ENCODE measurements at places on chromosomes 2 and 18. TPM values are rescaled to one million over a fixed set of nuclear protein-coding genes. Genes with fewer than 3 reads are reported as not detected.
A peak's percentile ranks its signal among the peaks of the same experiment; 100 is the strongest.

DNA sequence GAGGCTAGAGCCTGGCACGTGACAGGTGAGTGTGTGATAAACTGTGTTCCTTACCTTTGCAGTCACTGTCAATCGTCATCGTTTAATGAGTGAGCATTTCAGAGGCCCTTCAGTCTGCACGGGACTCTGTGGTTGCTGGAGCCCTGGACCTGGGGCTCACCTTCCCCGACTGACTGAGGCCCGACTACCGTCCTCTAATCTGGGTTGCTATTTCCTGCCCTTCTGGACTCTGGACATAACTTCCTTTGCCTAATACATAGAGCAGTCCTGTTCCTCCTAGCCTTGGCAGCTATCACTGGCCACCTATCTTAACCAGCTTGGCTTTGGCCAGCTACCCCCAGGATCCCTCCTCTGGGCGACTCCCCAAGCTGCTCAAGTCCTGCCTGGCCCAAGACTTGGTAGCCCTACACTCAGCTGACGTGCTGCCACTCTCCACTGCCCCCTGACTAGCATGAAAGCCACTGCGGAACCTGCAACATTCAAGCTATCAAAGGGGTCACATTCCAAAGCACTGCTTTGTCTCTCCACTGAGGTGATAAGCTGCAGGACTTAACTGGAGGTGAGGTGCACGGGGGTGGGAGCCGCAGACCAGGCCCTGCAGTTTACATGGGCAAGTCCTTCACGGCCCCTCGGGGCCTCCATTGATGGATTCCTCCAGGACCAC lies 11.1 kb upstream of the RAB17 start:
- H3K27ac ChIP-seq, result no peak overlapping the region
- no peak for DNase-seq
- peaks cover 26% of the 10 kb centered on the region for H3K4me1 ChIP-seq
- no peaks in the 10 kb centered on the region for H3K36me3 ChIP-seq

GRCh38 chr18:34196256-34196655 lies 28.5 kb downstream of the NOL4 start:
- H3K4me3 ChIP-seq, result no peak overlapping the region
- DNase-seq, result no peak
- no peaks in the 10 kb centered on the region for H3K27me3 ChIP-seq
- no peak overlapping the region for H3K27ac ChIP-seq
- no peaks in the 10 kb centered on the region for H3K36me3 ChIP-seq
- no peaks in the 10 kb centered on the region for H3K4me1 ChIP-seq

- H3K36me3 ChIP-seq, result no peaks in the 10 kb centered on the region
- peak; percentile 54 for DNase-seq
- H3K4me1 ChIP-seq, result peaks cover 81% of the 10 kb centered on the region
- peak overlapping the region; percentile 59 for H3K27ac ChIP-seq
- H3K27me3 ChIP-seq, result no peaks in the 10 kb centered on the region
Observed at GRCh38 chr2:224927646-224928173, 114.6 kb downstream of the DOCK10 start.

Gene LRP1B
- total RNA-seq, result 0.09 TPM

Gene UGGT1
- 49.6 TPM for total RNA-seq

Gene ASPRV1
- total RNA-seq, result 1.9 TPM

Gene DTYMK
- total RNA-seq, result 17.3 TPM
